ENCODE measurements at places on chromosomes 7 and 10.

DNA sequence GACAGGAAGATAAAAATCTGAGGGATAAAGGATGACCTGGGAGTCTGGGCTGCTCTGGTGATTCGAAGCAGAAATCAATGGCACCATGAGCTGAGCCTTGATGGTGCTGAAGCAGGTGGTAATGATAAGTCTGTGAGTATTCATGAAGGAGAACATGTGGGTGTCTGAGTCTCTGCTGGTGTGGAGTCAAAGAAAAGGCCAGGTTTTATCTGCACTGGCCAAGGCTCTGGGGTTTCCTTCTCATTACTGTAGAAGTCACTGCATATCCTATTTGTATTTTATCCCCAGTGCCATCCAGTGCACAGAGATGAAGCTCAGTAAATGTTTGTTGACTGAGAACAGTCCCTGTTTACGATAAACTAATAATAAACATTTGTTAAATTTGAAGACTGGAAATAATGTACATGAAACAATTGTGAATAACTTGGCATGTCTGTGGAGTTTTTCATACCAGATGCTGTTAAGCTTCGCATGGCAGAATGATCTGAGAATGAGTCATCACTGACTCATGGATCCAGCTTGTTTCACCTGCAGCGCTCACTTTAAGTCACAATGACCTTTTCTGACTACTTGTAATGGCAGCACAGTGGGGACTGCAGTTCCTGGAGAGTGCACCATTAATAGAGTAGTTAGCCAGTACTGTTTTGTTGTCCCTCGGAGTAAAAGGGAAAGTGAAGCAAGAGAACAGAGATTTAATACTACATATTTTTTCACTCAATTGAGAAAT is 538.5 kb downstream of the HTR7 start:
- peak; percentile 86 for DNase-seq

DNA sequence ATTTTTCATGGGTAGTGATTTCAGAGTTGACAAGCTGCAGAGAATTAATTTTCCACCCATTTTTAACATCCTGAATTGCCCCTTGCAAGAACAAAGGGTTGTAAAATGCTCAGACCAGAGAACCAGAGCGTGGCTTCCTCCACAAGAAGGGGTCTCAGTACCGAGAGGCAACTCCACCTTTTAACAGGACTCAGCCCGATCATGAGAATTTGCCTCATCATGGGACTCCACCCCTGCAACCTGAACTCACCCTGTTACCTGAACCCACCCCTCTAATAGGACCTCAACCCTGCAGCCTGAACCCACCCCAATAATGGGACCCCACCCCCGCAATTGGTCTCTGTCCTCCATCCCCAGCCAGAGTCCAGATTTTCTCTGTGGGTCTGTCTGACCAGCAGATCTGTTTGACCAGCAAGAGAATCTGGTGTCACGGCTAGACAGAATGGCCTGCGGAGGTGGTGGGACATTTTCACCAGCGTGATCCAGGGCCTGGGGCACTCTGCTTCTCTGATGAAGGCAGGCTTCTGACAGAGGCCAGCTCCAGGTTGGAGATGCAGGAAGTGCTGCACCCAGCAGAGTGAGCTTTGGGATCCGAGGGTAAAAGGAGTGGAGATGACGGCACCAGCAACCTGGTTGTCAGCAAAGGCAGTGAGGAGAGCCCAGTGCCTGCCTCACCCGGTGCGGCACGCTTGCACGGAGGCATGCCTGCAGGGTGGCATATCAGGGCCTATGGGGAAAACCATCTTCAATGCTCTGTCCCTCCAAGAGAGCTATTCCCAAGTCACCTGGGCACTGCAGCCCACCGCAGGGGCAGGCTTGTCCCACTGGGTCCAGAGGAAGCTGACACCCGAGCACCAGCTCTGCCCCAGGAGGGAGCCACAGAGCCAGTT is 136.6 kb downstream of the TCERG1L start:
- DNase-seq, result no peak

- DNase-seq, result peak; percentile 59
These were observed 1.7 kb downstream of the DPY19L1 start for GRCh38 chr7:35035511-35035961.

- no peak for DNase-seq
These were observed 24.0 kb downstream of the MAD1L1 start for GRCh38 chr7:2208712-2209111.

DNA sequence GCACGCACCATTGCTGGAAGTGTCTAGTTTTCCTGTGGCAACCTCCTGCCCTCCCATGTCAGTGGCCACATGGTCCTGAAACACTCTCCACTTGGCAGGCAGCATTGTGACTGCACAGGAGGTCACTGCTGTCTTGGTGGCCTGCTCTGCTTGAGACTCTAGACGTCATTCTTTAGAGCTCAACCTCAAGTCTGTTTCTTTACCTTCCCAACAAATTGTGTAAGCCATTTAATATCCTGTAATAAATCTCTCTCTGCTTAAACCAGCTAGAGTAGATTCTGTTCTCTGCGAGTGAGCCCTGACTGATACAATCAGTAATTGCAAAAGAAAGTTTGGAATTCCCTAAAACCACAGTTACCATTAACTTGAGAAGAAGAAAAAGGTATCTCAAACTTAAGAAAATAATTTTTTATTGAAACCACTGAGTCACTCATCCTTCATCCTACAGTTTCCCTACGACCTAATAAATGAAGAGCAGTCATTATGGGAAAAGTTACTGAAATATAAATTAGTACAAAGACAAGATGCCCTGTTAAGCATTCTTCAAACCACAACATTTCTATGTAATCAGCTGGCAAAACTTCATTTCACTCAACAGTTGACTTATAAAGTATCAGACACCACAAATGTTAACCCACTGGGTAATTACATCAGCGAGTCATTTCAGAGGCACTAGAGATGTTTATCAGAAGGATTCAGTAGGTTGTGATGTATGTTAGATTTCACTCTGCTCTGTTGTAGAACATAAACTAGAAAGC is 18.0 kb downstream of the SLC25A13 start:
- peak; percentile 98 for DNase-seq

- DNase-seq, result no peak
These were observed 5.5 kb downstream of the ZNF503 start for GRCh38 chr10:75395932-75396630.

DNA sequence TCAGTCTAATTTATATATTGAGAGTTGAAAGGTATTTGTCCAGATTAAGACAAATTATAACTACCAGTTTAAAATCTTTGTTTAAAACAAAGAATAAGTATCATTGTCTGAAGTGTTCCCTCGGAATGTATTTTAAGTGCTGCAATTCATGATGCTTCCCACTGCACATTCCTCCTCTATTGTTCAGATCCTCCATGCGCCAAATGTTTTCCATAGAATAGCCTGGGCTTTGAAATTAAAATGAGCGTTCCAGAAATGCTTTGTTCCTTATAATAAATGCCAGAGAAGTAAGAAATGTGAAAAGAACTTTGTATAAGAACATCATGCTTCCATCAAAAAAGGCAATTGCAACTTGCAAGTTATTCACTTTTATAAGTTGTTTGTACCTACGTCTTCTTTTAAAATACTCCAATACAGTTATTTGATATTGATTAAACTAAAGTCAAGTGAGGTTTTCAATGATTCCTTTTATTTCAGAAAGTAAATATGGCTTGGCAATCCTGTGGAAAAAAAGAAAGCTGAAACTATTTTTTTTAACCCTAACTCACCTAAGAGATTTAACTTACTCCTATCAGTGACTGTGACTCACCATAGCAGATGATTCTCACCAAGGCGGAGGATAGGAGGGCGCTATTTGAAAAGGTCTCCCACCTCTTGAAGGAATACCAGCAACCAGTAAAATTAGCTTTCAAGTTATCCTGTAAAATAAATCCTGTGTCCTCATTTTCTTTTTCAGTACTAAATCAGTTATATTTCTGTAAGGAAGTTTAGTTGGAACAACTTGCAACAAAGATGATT is 85.8 kb downstream of the CTNNA3 start:
- DNase-seq, result peak; percentile 36

DNA sequence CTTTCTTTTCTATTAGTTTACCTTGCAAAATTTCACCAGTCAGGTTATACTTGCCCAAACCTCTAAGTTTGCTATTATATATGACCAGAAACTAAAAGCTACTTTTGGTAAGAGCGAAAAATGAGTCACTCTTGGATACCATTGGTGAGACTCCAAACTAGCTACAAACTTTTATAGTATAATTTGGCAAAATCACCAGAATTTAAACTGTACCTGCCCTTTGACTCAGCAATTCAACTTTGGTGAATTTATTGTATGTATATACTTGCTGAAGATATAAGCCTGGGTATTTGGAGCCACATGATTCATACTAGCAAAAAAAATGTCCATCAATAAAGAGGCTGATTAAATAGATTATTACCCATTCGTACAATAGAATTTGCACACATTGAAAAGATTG is 178.7 kb upstream of the STEAP1 start:
- no peak for DNase-seq

GRCh38 chr10:60732807-60733516 is 45.3 kb upstream of the CDK1 start:
- no peak for DNase-seq

GRCh38 chr10:84811113-84811512 is 482.7 kb downstream of the CCSER2 start:
- no peak for DNase-seq

GRCh38 chr10:119425102-119425880 is 117.2 kb downstream of the RGS10 start:
- DNase-seq, result no peak

DNA sequence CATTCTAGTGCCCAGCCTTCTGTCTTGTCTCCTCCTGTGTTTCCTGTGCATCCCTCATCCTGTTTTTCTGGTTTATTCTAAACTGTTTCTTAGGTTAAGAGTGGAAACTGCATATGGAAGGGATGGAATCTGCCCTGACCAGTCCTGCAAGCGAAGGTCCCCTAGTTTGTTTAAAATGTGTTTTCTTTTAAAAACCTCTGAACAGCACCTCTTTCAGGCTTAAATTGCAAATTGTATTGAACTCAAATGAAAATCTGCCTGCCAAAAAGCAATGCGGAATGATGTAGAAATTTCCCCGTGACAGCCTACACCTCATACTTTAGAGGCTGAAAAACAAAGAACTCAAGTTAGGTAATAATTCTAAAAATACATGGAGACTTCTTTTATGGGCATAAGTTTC is 222.8 kb upstream of the IMMP2L start:
- DNase-seq, result no peak

DNA sequence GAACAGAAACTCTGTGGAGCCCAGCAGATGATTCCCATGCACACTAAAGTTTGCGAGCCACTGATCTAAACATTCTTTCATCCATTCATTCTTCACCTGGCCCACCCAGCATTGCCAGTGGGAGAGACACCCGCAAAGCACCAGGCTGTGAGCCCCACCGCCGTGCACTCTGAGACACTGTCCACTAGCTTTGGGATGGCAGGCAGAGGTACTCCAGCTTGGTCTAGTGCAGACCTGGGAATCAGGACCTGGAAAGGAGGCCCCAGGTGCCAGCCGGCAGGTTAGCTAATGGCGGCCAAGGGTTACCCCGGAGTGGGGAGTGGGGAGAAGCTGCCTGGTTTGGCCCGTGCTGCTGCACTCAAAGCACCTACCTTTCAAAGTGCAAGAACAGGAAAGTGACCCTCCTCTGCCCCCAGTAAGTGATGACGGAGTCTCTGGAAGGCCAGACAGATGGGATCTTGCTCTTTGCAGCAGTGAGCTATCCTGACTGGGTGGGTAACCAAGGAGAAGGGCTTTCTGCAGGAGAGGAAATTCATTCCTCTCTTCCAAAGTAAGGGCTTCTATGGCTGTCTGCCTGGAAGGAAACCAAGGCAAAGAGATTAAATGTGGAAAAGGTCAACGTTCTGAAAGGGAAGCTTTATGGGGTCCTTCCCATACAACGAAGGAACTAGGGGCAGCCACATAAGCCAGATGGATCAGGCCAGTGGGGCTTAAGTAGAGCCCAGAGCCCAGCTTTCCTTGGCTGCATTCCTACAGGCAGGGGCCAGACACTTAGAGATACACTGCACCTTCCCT is 74.2 kb upstream of the LRRC4 start:
- no peak for DNase-seq

GRCh38 chr7:1946025-1946772 is 276.1 kb downstream of the ELFN1 start:
- DNase-seq, result no peak

- no peak for DNase-seq
These were observed 12.1 kb downstream of the DOCK1 start for GRCh38 chr10:126917375-126917774.

- no peak for DNase-seq
These were observed 363.0 kb downstream of the SH2D4B start for GRCh38 chr10:80900661-80901060.

DNA sequence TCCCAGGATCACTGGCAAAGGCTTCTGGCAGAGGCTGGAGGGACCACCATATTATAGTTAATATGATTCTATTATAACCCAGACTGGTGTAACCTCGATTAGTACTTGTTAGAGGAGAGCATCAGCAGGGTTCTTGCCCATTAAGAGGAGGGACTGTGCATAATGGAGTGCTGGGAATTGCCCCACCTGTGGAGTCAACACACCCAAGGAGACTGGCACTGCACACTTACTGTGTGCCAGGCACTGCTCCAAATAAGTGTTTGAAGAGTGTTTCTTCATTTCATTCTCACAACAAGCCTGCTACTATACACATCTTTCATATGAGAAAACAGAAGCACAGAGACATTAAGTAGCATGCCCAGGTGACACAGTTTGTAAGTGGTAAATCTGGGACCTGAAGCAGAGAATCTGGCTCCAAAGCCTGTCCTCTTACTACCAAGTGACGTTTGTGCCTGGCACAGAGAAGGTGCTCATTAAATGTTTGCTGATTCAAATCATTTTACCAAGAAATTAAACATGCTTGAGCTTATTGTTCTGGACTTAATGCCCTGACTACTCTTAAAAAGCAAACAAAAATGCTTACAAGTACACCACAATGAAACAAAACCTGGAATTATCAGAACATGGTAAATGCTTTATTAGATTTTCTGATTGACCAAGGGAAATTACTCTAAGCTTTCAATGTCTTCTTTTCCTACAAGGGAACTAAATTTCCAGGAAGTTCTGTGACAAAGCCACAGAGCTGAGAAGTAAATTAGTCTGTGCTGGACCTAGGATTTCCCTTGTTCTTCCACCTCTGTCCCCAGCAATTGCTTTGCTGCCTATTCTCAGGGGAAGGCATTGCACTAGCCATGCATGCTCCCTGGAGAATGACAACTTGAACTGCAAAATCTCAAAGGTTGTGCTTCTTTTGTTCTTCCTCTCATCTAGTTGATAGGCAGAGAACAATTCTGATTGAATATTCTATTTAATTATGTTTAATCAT is 809 bp downstream of the SLC13A1 start:
- no peak for DNase-seq

DNA sequence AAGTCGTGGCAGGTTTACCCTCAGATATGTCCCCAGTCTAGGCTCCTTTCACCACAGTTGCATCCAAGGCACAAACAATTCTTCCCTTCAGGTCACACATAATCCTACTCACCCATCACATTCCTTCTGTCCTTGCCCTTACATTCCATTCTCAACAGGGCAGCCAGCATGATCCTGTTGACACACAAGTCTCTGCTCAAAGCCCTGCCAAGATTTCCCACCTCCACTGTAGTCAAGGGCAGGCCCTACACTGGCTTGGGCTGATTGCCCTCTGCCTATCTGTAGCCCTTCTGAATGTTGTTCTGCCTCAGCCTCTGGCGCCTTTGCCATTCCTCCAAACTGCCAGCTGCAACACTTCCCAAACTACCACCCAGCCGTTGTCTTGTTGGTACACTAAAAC is 187.9 kb upstream of the AKR1E2 start:
- no peak for DNase-seq

All from amniotic epithelial cell (primary cell).